ENCODE measurements at places on chromosomes 2 and 18.
A peak's percentile ranks its signal among the peaks of the same experiment; 100 is the strongest.

- no peak for DNase-seq
Measured at GRCh38 chr18:37698508-37699040, 133.0 kb upstream of the CELF4 start.

- DNase-seq: no peak
Measured at GRCh38 chr2:172093416-172094293, 8.3 kb downstream of the DLX1 start.

- DNase-seq: no peak
Measured at GRCh38 chr18:35432565-35433001, 55.4 kb upstream of the ZNF396 start.

DNA sequence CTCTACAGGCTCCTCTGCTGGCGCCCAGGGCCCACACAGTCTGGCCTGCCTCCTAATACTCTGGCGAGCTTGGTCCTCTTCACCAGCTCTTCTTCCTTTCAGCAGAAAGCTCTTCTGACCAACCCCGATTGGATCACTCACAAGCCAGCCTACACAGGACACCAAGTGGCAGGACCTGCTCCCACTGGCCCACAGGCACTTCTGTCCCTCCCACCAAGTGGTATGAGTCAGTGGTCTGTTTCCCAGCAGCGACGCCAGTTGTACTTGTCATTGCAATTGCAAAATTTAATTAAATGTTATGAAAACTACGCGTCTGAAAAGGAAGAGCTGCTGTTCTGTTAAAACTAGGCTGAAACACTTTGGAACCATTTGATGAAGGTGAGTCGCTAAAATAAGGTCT, 46.7 kb downstream of the NDUFA10 start:
- DNase-seq: no peak

DNA sequence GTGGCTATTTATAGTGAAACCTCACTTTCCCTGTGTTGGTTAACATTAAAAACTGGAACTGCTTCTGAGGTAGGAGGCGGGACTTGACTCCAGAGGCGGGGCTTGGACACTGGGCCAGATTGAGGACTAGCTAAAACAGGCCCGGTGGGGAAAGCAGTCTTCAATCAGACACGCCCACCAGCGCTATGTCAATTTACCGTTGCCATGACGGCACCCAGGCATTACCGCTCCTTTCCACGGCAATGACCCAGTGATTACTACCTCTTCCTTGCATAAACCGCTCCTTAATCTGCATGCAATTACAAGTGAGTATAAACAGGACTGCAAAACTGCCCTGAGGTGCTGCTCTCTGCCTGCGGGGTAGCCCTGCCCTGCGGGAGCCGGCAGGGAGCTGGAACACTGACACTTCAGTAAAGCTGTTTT, 35.3 kb downstream of the LRRFIP1 start:
- peak; percentile 16 for DNase-seq

DNA sequence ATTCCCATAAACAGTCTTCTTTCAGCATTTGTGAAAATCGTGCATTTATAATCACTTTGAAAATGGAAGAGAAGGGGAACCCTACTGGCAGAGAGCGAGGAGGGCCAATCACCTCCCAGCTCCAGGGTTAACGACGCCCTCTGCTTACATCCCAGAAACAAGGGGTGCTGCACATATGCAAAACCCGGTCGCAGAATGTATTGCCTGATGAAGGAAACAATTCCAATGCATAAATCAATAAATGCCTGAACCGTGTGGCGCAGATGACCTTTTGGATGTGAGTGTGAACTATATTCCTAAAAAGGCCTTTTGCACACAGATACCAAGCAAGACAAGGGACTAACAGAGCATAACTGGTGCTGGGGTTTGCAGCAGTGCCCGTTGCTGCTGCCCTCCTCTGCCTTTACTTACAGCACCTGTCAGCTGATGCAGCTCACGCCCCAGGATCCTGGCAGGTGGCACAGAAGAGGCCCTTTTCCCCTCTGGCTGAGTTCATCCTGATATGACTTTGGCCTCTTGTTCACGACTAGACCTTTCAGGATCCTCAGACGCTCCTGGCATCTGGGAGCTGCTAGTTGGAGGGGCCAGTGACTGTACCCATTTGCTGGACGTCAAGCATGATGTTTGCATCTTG, 67.8 kb downstream of the MYT1L start:
- DNase-seq: no peak

DNA sequence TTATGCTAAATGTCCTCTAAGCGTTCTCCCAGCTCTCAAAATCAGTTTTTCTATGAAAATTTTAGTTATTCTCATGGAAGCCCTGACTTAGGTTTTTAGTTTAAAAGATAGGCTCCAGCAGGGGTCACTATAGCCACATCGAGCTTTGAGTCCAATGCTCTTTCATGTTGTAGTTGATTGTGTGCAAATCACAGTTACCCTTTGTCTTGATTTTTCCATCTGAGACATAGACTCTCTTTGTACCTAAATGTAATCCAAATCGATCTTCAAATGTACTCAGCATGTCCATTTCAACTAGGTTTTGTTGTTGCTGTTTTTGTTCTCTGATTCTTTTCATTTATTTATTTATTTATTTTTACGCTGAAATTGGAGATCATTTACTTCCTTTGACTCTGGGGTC, 26.4 kb upstream of the MSTN start:
- DNase-seq: peak; percentile 82

DNA sequence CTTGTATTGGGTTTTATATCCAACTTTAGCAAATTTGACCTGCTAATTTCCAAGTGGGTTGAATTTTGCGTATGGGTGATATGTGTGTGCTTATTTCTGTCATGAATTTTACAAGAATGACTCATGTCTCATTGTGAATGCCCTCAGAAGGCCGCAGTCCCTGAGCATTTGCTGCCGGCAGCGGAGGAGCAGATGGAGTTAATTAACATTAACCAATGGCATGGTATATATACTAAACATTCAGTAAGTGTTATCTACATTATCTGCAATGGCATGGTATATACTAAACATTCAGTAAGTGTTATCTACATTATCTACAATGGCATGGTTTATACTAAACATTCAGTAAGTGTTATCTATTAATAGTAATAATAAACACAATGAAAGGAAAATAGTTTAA, 90.1 kb downstream of the DOK6 start:
- DNase-seq: no peak

All from NCI-H1694 (cell line).